ENCODE measurements at places on chromosomes 6 and 20. TPM values are rescaled to one million over a fixed set of nuclear protein-coding genes. Genes with fewer than 3 reads are reported as not detected.

KIF13A gene
- 51.3 TPM for total RNA-seq

GGTLC1 gene
- total RNA-seq: not detected

PKHD1 gene
- total RNA-seq: 1.7 TPM

WFDC10B gene
- total RNA-seq: not detected

DNA sequence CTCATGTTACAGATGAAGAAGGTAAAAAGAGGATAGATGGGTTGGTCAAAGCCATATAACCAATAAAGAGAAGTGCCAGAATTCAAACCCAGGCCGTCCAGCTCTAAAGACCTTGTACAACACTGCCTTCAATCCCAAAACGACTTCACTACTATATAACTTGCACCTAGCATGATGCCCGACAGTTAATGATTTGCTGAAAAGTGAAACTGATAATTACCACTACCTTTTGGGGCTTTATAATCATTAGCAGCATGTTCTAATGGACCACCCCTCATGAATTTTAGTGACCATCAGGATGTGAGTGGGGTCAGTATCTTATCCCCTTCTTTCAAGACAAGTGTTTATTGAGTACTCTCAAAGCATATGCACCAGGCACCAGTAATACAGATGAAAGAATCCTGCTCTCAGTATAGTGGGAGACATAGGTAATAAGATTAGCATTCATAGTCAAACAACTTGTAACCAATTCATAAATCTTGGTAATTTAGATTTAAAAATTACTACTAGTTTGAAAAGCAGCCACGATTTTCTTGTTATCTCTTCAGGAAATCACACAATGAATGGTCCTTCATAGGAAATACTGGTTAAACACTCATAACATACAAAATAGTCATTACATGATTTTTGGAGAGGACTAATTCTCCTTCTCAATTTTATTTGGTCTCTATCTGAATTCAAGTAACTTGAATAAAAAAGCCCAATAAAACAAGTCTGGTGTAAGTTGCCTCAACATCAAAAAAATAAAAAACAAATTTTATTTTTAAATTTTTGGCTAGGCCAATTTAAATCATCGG is 98.0 kb downstream of the EPB41L2 start:
- DNase-seq: no peak

GRCh38 chr6:19838442-19839236 is 1.5 kb downstream of the ID4 start:
- DNase-seq: peak; percentile 44

DNA sequence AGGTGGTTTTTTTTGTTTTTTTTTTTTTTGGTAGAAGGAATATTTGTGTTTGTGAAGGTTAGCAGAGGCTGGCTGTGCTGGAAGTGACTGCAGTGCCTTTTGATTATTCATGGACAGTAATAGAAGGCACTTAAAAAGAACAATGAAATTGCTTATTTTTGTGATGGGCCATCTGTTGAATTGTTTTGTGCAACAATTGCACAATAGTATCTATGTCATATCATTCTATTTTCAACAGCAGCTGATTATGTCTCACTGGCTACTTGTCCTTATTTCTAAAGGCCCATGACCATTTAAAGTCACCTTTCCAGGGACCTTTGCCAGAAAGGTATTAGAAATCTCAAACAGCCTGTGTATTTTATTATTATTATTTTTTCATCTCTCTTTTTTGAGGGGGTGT is 70.6 kb downstream of the AFG1L start:
- DNase-seq: no peak

DNA sequence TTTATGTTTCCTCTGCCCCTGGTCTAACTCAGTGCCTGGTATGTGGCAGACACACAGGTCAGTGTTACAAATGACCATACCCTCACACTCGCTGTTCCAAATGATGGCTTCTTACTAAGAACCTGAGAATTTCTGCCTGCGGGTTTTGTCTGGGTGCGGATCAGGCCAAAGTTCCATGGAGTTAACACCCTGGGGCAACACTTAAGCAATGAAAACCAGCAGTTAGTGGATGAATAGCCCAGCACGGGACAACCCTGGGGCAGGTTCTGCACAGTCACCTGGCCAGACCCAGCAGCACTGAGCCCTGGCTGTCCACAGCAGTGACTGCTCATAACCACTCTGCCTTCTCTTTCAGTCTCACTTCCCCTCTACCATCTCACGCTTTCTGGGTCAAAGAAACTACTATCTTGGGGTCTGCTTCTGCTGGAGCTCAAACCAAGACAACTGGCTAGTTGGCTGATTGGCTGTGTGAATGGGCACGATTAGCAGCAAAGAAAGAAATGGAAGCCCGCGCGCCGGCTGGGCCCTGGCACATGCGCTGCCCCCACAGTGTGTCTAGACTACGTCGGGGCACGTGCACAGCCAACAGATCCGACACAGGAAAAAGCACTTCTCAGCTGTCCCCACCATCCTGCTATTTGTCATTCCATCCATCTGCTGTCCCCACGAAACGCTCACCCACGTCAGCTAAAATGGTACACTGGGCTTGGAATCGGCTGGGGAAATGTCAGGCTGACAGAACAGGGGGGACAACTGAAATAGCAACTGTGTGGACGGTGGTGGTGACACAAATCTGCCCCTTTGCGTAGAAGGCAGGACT is 36.6 kb downstream of the MGME1 start:
- DNase-seq: no peak
